ENCODE measurements at places on chromosomes 2 and 18. TPM values are rescaled to one million over a fixed set of nuclear protein-coding genes. Genes with fewer than 3 reads are reported as not detected.

GRCh38 chr2:6127718-6128117, 435.5 kb downstream of the SOX11 start:
- no peak for DNase-seq

- no peak for DNase-seq
Measured at GRCh38 chr2:173821451-173821850, 143.7 kb downstream of the SP3 start.

- no peak for DNase-seq
Measured at GRCh38 chr18:44799382-44799906, 118.8 kb downstream of the SETBP1 start.

DNA sequence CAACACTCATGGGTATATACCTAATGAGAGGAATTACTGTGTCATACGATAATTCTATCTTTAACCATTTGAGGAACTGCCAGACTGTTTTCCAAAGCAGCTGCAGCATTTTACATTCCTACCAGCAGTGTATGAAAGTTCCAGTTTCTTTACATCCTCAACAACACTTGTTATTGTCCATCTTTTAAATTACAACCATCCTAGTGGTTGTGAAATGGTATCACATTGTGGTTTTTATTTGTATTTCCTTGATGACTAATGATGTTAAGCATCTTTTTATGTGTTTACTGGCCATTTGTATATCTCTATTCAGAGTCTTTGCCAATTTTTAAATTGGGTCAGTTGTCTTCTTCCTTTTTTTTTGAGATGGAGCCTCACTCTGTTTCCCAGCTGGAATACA, 4.0 kb upstream of the CKAP2L start:
- DNase-seq, result no peak

Gene NEUROD1
- 2.5 TPM for total RNA-seq

Gene ANKRD30BL
- total RNA-seq, result not detected
